ENCODE measurements at places on chromosomes 12 and 14.

DNA sequence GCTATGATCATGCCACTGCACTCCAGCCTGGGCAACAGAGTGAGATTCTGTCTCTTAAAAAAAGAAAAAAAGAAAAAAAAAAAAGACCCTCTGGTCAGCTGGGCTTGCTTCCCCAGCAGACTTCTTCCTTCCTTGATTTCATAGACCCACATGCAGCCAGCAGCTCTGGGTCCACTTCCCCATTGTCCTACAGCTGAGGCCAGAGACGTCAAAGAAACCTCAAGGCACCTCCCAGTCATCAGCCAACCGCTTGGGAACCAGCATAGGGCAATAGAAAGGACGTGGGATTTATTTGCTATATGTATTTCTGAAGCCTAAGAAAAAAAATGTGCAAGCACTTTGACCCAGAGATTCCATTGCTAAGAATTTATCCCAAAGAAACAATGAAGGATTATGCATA is 35.4 kb upstream of the SPPL3 start:
- DNase-seq: no peak

- no peak for DNase-seq
These were observed 48.4 kb downstream of the C12orf75 start for GRCh38 chr12:105378911-105379310.

DNA sequence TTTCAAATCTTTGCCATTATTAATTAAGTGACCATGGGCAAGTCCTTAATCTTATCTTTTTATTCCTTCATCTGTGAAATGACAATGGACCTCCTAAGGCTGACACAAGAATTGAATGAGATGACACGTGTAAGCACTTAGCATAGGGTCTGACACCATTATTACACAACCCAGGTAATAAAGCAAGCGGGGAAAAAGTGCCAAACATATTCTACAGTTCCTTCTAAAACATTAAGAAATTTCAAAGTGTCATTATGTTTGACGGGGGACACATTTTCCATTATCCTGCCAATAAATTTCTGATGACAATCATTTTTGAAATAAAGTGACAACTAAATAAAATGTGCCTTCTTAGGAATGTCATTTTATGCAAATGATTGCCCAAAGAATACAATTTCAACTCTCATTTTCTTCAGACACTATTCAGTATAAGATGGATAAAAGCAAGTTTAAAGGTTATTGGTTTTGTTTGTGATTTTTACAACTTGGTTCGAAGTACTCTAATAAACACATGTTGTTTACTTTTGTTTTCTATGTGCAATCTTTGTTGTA is 3.0 kb downstream of the ANKS1B start:
- DNase-seq: no peak

DNA sequence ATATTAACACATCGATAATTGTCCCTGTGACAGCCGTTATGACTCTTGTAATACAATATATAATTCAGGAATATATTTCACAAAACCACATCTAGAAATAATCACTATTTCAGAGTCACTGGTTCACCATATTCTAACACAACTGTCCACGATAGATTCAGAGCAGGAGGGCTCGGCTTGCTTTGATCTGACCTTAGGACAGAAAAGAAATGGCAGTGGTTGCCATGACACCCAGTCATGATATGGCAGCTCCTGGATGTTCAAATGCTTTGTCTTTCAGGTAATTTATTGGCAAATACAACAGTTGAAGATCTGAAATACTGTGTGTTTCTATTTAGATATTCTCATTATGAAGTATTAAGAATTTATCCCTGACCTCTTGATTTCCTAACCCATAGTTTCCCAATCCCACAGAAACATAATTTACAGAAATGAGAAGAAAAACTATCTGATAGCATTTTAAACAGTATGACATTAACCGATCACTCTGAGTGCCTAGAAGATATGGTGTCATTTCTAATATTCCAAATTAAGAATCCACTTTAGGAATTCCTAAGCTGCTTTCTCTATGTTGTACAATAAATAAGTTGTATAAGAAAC is 116.4 kb downstream of the EPS8 start:
- no peak for DNase-seq

DNA sequence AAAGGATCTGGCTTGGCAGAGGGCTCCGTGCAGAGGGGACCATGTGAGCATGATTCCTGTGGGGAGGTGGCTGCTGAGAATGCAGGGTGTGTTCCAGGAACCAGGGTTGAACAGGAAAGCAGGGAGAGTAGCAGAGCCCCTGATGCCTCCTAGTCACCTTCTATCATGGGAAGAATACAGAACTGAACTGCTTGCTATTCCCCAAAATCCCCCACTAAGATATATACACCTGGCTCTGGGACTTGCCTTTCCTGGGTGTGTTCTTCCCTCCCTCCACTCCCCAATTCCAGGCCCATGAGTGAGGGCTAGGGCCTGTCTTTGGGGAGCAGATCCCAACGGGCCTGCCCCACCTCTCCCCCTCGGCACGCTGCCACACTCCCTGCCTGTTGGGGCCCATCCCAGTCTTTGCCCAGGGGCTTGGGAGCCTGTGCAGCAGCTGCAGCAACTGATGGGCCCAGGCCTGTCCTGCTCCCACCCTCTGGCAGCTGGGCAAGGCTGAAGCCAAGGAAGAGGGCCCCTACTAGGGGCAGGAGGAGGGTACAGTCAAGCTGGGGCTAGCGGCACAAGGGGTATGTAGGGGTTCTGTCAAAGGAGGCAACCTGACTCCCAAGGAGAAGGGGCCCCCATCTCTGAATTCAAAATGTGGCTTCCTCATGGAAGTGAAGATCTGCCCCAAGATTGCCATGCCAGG is 3.2 kb downstream of the AJUBA start:
- DNase-seq: no peak

- DNase-seq: no peak
These were observed 342.5 kb downstream of the RMST start for GRCh38 chr12:97805146-97805545.

DNA sequence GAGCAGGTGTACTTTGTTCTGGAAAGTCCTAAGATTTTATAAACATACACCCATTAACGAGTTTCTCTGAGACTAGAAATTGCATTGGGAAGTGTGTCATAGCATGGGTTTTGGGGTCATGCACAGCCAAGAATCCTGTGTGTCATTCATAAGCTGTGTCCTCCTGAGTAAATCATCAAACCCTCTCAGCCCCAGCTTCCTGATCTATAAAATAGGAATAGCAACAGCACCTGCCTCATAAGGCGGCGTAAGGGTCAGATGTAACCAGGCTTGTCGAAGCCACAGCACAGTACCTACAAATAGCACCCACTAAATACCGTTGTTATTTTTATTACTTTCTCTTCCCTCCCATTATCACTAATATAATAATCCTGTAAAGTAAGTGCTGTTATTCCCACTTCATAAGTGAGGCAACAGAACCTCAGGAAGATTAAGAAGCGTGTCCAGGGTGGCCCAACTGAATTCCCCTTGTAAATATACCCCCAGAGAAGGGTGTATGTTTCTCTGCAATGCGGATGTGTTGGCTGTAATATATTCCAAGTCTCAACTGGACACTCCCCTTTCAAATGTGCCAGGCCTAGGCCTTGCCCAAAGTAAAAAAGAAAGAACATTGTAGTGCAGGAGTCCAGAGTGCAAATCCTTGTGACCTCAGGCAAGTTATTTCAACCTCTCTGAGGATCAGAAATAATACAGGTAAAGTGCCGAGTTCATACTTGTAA is 188.3 kb upstream of the BCL2L14 start:
- DNase-seq: no peak

GRCh38 chr12:111409403-111409779 is 3.7 kb downstream of the SH2B3 start:
- DNase-seq: no peak

GRCh38 chr12:93167841-93168492 is 209.8 kb upstream of the NUDT4 start:
- DNase-seq: peak; percentile 54

- no peak for DNase-seq
These were observed 19.6 kb downstream of the ACVR1B start for GRCh38 chr12:51970904-51971646.

GRCh38 chr12:3042826-3043225 is 34.4 kb upstream of the TSPAN9 start:
- no peak for DNase-seq

GRCh38 chr14:48983351-48983888 is 602.8 kb downstream of the RPS29 start:
- no peak for DNase-seq

DNA sequence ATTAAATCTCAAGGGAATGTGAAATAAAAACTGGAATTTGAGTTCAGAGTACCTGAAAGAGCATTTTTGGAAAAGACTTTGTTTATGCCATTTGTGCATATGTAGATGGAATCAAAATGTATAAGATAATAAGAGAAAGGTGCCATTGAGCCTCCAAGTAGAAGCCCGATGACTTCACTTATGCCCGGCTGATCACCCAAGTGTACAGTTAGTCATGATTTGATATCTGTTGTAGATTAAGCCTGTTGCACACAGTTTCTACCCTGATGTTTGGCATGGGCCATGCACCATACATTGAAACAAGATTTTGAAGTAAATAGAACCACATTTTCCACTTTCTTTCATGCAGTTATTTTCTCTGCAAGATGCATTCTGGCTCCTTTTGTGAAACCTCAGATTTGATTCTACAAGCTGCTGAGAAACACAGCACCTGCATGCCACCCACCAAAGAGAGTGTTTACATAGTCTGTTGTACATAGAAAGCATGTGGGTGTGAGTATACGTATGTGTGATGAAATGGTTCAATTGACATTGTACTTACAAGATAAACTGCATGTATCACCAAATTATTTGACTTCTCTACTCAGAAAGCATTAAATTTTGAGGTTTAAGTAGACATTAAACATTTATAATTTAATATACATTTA is 772.5 kb downstream of the DIO2 start:
- DNase-seq: no peak

GRCh38 chr12:100539202-100539601 is 34.3 kb upstream of the GAS2L3 start:
- DNase-seq: peak; percentile 6

DNA sequence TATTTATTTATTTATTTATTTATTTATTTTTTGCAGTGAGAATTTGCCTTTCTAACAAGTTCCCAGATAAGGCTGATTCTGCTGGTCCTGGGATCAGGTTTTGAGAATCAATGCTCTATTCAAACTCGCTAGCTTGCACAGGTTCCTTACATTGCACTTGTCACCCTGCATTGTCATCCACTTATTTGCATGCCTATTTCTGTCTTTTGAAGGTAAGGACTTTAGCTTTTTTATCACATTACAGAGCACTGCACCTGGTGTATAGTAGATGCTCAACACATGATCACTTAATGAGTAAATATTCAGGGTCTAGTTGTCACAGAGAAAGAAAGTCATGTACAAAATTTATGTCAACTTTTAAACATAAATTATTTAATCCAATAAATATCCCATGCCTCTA is 219.7 kb upstream of the BTG1 start:
- no peak for DNase-seq

GRCh38 chr14:105330491-105330895 is 15.9 kb downstream of the PACS2 start:
- no peak for DNase-seq

- peak; percentile 25 for DNase-seq
These were observed 107.0 kb downstream of the ADAMTS20 start for GRCh38 chr12:43444940-43445564.
